Activated CD8-positive, alpha-beta memory T cell treated with anti-CD3 and anti-CD28 coated beads for 1 hour (primary cell): ENCODE measurements at places on chromosomes 2 and 18.

DNA sequence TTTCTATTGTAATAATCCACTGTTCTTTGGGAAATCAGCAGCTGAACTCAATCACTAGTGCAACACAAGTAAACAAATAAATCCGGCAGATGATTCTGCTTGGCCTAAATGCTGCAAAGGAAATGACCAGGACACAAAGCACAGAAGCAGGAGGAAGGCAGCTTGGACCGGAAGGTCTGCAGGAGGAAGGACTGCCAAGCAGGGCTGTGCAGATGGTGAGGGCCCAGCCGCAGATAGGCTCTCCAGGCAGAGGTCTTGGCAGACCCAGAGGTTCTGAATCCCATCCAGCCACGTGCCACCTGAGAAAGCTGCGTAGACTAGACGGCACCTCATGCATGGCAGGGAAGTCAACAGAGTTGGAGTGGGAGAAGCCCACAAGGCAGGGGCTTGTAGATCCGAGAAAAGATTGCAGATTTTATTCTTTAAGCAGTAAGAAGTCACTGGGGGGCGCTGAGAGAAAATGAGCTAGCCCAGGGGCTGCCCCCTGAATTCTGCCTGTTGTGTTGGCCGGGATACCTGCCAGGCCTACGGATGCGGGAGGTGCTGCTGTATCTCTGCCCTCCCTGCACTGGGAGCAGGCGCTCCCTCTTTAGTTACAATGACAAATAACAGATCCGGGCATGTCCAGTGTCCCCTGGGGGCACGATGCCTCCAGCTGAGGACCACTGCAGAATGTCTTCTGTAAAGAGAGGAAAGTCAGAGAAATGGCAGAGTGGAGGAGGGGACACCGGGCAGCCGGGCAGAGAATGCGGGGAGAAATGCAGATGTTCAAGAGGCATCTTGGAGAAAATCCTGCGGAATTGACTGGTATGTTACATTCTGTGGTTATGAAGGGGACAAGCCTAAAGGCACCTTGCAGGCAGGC, 153.5 kb downstream of the PXDN start:
- DNase-seq = no peak

GRCh38 chr18:58100154-58100553, 56.1 kb downstream of the NEDD4L start:
- DNase-seq = no peak

DNA sequence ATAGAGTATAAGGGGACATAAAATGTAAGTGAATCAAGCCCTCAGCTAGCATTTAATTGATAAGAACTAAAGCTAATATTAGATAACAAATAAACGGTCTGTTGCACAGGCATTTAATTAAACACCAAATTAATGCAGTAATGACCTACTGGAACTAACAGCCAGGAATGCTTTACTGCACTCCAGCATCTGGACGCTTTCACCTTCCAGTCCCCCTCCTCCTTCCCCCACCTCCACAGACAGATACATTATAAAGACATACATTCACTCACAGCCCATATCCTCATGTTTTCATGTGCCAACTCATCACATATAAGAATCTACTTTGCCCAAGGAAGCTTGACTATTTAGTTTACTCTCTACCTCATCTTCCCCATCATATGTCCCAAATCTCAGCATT, 337.4 kb upstream of the PIK3C3 start:
- no peak for DNase-seq

GRCh38 chr2:173252581-173252980, 102.1 kb upstream of the CDCA7 start:
- DNase-seq = no peak

- DNase-seq = no peak
These were observed 64.3 kb upstream of the CYP26B1 start for GRCh38 chr2:72211777-72212485.

DNA sequence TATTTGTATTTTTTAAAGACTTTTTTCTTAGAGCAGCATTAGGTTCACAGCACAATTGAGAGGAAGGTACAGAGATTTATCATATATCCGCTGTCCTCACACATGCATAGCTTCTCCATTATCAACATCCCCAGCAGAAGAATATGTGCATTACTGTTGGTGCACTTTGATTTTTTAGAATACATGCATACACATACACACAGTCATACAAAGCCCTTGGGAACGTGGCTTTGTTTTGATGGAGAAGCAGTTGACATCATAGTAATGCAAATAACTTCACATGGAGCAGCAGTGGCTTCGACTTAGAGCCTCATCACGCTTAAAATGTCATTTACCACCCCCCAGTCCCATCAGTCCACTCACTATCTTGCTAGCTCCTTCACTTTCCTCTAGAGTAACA, 26.5 kb downstream of the CYP26B1 start:
- DNase-seq = no peak

GRCh38 chr2:88177556-88177955, 7.4 kb downstream of the THNSL2 start:
- no peak for DNase-seq

- DNase-seq = no peak
These were observed 151.8 kb upstream of the SERPINE2 start for GRCh38 chr2:224190936-224191270.

- no peak for DNase-seq
These were observed 118.5 kb upstream of the HS6ST1 start for GRCh38 chr2:128437204-128437565.

DNA sequence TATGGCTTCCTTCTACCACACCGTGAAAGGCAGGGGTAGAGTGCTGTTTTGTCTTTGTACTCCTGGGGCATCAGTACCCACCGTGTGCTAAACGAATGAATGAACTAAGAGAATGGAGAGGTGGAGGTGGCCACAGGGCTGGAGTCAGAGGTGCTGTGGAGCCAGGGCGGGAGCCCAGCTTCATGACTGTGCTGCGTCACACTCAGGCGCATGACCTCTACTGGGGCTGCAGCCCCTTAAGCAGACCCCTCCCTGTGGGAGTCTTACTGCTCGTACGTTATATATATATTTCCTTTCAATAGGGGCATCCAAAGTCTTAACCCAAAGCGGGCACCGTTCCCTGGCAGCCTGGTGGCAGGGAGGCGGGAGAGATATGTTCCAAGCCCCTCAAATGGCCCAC, 18.0 kb upstream of the LBH start:
- DNase-seq = no peak

GRCh38 chr2:120770176-120770575, 34.5 kb downstream of the GLI2 start:
- no peak for DNase-seq

- no peak for DNase-seq
These were observed 151.7 kb upstream of the L3MBTL4 start for GRCh38 chr18:6566338-6566911.

GRCh38 chr2:230790981-230791380, 73.8 kb upstream of the ITM2C start:
- no peak for DNase-seq

- DNase-seq = no peak
These were observed 22.2 kb upstream of the TTN start for GRCh38 chr2:178829299-178829960.

DNA sequence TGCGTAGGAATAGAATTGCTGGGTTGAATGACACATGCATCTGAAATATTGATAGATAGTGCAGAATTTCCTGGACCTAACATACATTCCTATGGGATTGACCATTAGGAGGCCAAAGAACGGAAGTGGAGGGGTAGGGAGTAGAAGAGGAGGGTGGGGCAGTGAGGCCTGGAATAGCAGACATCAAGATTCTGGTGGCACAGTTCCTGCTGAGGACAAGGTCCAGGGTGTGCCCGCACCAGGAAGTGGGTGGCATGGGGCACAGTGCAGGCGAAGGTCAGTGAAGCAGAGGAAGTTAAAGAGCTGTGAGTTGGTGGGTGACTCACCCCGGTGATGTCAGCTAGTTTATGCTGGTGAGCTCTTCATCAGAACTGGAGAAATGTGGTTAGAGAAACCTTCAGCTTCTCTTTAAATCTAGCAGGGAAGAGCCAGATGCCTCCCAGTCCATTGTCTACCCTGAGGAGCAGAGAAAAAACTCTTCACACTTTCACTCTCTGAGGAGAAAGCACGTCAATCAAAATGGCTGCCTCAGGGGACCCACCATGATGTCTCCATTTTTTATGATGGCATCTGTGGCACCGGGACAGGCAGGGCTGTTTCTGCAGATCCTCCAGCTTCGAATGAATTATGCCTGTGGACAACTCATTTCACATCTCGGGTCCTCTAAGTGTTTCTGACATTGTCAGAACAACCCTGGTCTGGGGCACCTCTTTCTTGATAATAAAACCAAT, 55.9 kb upstream of the CTLA4 start:
- DNase-seq = peak; percentile 39

- no peak for DNase-seq
These were observed 295.3 kb upstream of the COL3A1 start for GRCh38 chr2:188678882-188679281.

GRCh38 chr2:207711750-207712530, 500 bp downstream of the CCNYL1 start:
- peak; percentile 27 for DNase-seq

DNA sequence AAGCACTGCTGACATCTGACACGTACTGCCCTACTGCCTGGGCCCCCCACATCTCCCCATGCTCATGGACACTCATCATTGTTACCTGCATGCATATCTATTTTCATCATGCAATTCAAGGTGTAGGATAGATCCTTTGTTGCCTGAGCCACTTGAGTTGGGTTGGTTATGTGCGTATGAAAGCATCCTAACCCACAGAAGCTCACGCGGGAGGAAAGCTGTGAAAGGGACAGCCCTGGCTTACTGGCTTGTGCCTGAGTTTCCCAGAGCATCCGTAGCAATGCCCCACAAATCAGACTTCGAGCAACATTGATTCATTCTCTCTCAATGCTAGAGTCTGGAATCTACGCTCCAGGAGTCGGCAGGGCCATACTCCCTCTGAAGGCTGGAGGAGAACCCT, 285.5 kb downstream of the PHLPP1 start:
- no peak for DNase-seq

- DNase-seq = no peak
These were observed 9.2 kb downstream of the TGIF1 start for GRCh38 chr18:3458952-3459853.

DNA sequence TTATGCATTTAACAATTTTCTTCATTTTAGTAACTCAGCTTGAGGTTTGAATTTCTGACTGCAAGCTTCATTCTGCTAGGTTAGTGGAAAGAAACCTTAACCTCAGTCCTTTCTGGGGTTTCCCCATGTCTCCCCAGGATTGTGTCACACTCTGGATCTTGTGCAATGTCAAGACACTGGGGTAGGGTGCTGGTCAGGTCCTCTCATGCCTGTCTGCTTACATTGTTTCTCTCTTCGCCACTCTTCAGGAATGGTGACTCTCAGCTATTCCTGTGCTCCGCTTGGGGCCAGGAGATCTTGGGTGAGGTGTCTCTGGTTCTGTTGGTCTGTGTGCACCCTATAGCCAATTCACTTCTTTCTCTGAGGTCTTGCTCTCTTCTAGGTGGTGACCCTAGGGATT, 23.9 kb downstream of the CTLA4 start:
- DNase-seq = no peak

DNA sequence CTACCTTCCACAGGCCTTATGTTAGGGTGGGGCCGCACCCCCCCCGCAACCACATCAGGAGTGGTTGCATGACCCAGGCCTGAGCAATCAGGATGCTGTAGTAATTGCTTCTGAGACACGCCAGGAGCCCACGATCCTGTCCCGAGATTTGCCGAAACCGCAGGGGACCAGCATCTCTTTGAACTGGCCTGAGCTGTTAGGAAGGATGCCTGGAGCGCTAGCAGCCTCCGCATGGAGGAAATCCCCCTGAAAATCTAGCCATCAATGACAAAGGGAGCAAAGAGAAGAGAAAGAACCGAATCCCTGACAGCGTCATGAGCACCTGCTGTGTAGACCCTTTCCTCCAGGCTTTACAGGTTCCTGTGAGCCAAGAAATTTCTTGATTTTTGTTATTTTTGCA, 8.7 kb upstream of the TEX44 start:
- DNase-seq = no peak

- DNase-seq = no peak
These were observed 6.9 kb downstream of the UGT1A10 start for GRCh38 chr2:233643128-233643527.

DNA sequence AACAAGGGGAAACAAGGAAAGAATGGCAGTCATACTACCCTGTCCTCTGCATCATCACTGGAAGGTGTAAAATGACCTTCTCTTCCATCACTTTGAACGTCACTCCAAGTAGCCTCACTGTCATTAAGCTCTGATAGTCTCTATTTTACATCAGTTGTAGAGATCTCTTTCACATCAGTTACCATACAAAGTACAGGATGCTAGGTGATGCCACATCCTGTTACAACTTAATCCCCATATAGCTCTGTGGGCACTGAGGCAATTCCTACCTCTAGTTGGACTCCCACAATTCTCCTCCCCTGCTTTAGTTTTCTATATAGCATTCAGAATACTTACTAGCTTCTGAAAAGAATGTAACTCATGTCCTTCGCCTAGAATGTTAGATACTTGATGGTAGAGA, 55.1 kb upstream of the TTC27 start:
- no peak for DNase-seq

DNA sequence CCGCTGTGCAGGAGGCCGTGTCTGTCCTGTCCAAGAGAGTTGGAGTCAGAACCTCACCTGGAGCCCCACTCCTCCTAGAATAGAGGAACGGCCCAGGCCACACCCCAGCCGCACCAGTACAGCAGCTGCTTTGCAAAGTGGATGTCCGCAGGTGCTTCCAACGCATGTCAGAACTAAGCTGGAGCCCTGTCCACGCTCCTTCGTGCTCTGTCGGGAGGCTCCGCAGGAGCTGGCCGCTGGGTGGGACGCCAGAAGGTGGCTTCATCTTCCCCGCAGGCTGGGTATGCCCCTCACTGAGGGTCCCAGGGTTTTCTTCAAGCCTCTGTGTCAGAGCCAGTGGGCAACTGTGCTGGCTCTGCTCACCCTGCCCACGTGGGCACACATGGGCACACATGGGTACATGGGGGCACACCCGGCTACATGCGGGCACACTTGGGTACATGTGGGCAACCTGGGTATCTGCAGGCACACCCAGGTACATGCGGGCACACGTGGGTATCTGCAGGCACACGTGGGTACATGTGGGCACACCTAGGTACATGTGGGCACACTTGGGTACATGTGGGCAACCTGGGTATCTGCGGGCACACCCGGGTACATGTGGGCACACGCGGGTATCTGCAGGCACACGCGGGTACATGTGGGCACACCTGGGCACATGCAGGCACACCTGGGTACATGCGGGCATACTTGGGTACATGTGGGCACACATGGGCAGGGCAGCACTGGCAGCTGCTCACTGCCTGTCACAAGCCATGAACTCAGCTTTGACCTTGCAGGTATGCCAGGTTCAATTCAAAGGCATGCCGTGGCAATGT, 67.1 kb upstream of the CTDP1 start:
- no peak for DNase-seq

GRCh38 chr18:5582076-5582475, 38.3 kb upstream of the EPB41L3 start:
- no peak for DNase-seq

GRCh38 chr2:226721541-226721940, 78.1 kb downstream of the IRS1 start:
- DNase-seq = no peak

- no peak for DNase-seq
These were observed 71.1 kb downstream of the PIK3C3 start for GRCh38 chr18:42025974-42026625.

- DNase-seq = no peak
These were observed 58.3 kb downstream of the EFEMP1 start for GRCh38 chr2:55865096-55865835.
